Left hindlimb (tissue), 1 donor: ENCODE measurements at places on chromosomes 13 and 19.

DNA sequence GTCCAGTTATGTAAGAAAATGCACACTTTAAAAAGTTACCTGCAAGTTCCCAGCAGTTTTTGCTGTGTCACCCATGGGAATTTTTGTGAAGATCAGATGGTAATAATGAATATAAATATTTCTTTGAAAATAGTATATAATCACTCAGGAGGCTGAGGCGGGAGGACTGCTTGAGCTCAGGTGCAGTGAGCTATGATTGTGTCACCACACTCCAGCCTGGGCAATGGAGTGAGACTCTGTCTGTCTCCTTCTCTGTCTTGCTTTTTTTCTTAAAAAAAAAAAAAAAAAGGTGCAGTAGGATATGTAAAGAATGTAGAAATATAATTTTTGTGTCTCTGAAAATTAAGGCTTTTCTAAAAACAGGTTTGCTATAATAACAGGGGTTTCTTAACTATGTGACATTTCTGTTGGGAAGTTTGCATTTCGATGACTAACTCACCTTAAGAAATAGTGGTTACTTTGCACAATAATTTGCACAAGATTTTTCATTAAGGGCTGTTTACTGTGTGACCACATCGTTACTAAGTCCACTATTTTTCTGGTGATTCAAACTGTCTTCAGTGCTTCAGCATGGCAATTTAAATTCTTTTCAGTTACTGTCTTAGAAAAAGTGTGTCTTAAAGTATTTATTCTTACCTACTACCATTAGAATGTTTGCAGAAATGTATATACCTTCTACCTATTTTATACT is 37.3 kb downstream of the DNAJC3 start:
- DNase-seq: no peak

- DNase-seq: no peak
Observed at GRCh38 chr19:2623798-2624197, 78.7 kb downstream of the GNG7 start.

- no peak for DNase-seq
Observed at GRCh38 chr13:21045100-21045499, 16.3 kb downstream of the LATS2 start.

GRCh38 chr19:42176990-42177685 is 40.3 kb downstream of the DEDD2 start:
- DNase-seq: peak; percentile 84

GRCh38 chr13:76741046-76741445 is 145.2 kb downstream of the KCTD12 start:
- no peak for DNase-seq
